ENCODE measurements at places on chromosomes 7 and 10.
A peak's percentile ranks its signal among the peaks of the same experiment; 100 is the strongest.

GRCh38 chr7:220151-220841 lies 27.9 kb downstream of the FAM20C start:
- no peak for DNase-seq

DNA sequence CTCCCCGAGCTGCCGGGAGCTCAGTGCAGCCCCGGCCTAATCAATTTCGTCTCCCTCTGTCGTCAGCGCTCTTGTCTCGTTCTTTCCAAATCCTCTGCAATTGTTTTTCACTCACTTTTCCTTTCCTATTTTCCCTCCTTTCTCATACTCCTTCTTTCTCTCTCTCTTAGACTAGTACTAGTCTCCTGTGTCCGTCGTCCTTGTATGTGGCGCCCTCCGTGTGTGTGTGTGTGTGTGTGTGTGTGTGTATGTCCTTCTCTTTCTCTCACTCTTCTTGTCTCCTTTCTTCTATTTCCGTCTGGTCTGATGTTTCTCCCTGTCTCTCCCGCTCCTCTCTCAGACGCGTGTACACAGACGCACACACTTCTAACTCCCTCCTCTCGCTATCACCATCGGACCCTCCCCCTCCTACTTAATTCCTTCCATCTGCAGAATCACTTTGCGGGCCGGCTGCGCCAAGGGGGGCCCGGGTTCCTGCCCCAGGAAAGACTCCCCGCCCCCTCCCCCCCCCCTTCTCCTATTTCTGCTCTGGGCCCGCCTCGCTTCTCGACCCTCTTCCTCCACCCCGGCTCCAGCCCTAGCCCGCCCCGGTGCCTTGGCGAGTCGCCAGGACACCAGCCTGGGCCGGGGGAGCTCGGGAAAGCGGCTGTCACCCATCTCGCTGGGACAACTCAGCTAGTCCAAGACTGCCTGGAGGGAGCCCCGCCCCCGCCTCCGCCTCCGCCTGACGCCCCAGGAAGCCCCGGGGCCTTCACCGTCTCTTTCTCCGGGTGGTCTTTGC lies 743 bp upstream of the ZCCHC24 start:
- no peak for DNase-seq

- no peak for DNase-seq
These were observed 808.8 kb downstream of the GRM8 start for GRCh38 chr7:126443951-126444350.

GRCh38 chr10:33772370-33773252 lies 438.1 kb upstream of the NRP1 start:
- no peak for DNase-seq

DNA sequence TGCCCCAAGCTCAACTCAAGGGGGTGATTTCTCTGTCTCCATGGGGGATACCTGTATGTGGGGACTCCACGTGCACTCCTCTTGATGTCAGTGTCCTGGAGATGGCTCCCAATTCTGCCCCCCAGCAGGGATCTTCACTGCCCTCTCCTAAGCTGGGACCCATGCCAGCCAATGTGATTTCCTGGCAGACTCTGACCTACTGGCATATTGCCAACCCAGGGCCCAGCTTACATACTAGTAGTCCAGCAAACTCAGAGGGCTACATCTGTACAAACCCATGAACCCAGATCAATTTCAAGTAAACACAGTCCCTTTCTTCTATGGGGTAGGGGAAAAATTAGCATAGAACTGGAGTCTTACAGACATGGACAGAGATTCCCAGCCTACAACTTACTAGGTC lies 26.2 kb upstream of the BMPR1A start:
- no peak for DNase-seq

GRCh38 chr7:21497072-21497471 lies 45.8 kb upstream of the DNAH11 start:
- no peak for DNase-seq

DNA sequence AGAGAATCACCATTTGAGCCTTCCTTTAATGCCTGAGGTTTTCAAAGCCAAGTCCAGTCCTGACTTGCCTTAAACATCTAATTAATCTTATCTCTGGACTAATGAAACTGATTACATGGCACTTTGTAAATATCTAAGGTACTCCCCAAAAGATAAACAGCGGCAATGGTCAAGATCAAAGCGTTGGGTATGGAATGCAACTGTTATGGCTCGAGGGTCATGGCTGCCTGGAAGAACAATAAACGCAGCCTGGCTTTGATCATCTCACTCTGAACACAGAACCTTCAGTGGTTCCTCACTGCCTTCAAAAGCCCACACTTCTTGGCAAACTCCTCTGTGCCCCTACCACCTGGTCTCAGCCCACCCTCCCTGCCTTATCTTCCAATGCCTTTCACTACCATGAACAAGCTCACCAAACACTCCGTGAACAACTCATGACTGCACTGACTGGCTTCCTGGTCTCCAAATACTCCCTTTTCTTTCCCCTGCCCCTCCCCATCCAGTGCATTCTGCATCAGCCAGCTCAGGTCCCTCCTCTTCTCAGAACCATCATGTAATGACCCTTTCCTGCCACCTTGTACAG lies 150.2 kb upstream of the NFE2L3 start:
- DNase-seq, result no peak

- DNase-seq, result no peak
These were observed 305.5 kb downstream of the ACTR3B start for GRCh38 chr7:153065051-153065450.

DNA sequence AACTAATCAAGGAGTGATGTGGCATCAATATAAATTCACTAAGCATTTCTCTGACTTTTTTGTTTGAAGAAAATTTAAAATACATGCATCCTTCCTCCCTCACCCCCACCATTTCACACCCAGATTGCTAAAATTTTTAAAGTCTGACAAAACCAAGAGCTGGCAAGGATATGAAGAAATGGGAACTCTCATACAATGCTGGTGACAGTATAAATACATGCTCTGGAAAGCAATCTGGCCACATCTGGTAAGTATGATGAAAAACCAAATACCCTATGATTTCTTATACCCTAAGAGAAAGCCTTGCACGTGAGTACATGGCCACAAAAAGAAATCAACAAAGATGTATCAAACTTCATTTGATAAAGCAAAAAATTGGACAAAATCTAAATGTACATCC lies 31.2 kb downstream of the P4HA1 start:
- DNase-seq, result no peak

- no peak for DNase-seq
These were observed 174.5 kb downstream of the LRRN3 start for GRCh38 chr7:111265394-111265793.

GRCh38 chr10:16866541-16867275 lies 49.5 kb upstream of the RSU1 start:
- no peak for DNase-seq

DNA sequence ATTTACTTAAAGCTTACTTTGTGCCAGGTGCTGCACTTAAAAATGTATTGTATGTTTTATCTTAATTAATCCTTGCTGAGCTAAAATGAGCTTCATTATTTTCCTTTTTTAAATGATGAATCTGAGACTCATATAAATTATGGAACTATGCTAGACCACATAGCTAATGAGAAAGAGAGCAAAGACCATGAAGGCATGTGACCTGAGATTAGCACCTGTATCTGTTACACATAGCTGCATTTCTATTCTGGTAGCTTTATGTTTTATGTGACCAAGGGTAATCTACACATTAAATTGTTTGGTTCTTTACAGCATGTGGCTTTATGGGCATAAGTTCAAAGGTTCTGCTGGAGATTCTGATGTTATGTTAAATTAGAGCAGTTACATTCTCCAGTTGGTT lies 839.1 kb upstream of the SORCS1 start:
- no peak for DNase-seq

DNA sequence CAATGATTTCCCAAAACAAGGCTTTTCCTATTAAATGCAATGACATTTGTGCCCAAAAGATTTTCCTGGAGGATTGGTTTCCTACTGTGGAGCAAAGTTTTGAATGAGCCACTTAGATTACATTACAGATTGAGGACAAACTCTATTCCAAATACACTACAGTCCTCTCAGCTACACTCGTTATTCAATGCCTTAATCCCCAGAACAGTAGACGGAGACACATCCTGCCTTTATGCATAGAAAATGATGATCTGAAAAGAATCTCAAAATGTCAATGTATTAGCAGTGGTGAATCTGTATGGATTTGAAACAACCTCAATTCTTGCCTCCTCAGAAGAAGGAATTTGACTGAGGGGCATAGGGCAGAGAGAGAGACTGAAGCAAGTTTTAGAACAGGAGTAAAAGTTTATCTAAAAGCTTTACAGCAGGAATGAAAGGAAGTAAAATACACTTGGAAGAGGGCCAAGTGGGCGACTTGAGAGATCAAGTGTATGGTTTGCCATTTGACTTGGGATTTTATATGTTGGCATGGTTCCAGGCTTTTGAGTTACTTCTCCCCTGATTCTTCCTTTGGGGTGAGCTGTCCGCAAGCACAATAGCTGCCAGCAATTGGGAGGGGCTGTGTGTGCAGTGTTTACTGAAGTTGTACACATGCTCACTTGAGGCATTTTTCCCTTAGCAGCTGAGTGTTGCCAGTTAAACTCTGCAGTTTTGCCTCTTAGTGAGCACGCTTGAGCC lies 891.9 kb upstream of the MBL2 start:
- DNase-seq, result no peak

DNA sequence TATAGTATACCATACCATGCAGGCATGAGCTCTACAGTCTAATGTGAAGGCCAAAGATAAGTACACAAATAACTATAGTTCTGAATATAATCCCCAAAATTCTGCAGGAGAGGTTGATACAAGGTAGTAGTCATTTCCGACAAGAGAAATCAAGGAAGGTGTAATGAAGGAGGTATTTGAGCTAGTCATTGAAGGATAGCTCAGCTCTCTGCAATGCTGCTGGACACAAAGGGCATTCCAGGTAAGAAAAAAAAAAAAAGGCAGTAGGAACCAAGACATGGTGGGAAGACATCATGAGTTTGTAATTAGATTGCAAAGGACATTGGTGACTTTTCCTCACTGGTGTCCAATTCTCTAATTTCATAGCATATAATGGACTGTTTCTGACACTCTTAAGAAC lies 285.3 kb downstream of the AHR start:
- no peak for DNase-seq

DNA sequence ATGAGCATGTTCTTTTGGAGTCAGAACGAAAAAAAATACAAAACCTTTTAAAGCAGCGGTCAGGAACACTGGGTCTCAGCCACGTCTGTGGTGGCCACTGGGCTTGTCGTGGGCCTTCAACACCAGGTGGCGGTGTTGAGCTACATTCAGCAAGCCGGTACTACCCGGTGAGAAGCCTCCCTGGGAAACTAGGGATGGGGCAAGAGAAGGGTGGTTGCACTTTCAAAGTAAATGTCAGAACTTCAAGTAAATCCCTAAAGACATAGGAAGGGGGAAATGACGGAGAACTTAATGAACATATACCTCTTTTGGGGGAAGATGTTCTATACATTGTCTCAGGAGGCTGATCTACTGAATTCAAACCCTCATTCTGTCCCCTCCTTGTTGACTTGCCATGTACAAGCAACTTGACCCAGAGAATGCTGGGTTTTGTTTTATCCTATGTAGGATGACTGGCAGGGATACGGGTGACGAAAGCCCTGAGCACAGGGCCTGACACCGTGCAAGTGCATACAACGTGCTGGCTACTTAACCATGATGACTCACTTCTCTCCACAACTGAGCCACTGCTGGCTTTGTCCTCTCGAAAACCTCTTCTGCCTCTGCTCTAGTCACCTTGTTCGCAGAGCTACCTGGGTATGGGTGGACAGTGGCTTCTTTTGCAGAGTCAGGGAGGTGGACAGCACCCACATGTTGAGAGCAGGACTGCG lies 49.0 kb upstream of the BAMBI start:
- peak; percentile 2 for DNase-seq

DNA sequence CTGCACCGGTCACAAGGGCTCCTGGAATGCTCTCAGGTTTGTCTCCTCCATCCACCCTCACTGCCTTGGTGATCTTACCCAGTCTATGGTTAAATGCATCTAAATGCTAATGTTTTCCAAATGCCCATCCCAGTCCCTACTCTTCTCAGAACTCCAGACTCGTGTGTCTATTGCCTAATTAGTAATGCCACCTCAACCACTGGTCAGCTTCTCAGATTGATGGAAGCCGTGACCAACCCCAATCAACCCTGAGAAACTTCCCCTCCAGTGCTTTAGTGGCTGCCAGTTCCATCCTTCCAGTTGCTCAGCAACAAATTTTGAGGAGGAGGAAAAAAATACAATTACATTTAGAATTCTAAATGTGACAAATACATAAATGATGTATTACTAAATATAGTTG lies 18.6 kb downstream of the NUDCD3 start:
- DNase-seq, result no peak

GRCh38 chr10:118955951-118956801 lies 73.3 kb upstream of the NANOS1 start:
- DNase-seq, result no peak

DNA sequence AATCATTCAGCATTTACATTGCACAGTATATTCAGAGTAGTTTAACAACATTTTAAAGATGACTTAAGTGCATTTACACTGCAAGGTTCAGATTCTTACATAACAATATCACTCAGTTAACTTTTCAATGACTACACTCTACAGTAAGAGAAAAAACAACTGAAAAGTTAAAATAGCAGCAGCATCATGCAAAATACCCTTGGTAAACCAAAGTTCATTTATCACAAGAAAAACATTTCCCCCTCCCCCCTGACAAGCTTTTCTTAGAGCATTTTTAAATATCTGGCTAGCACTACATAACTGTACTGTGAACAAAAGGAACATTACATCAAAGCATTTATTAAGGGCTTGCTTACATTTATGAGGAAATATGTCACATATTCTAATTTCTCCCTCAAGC lies 179.5 kb upstream of the HGF start:
- DNase-seq, result no peak

DNA sequence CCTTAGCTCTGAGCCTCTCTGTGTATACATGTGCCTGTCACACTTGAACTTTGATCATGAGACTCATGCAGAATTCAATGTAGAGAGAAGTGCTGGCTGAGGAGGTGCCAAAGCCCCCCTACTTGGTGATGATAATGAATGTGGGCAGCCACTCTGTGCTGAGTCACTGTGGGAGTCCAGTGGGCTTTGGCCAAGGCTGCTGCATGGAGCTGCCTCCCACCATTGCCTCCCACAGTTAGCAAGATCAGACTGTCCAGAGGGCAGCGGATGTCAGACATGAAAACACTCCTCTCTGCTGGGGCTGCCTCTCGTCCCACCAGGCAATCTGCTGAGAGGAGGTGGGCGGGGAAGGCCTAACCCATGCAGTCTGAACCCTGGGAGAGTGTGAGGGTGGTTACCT lies 180.3 kb downstream of the SH2D4B start:
- no peak for DNase-seq

- no peak for DNase-seq
These were observed 11.2 kb downstream of the MIOS start for GRCh38 chr7:7577888-7578287.

GRCh38 chr7:110448918-110449317 lies 642.0 kb upstream of the LRRN3 start:
- no peak for DNase-seq
